NCI-H774 (cell line): ENCODE measurements at places on chromosomes 2 and 18.

- DNase-seq: no peak
These were observed 197.8 kb upstream of the MYT1L start for GRCh38 chr2:2528846-2529245.

DNA sequence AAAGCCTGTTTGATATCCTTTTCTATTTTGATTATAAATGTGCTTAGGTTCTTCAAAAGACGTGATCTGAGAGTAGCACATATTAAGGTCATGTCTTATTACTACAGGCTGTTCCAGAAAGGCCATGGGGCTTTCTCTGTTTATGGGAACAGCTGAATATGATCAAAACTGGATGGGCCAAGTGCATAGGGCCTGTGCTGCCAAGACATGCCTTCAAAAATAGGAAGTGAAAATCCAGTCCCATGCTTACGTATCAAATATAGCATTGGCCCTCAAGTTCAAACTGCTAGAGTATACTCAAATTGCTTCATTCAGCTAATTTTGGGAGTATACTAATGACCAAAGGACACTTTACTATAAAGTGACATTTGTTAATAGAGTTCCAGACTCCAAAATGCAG, 24.1 kb downstream of the SLC25A52 start:
- no peak for DNase-seq

GRCh38 chr2:160752475-160753330, 259.1 kb upstream of the RBMS1 start:
- DNase-seq: no peak

GRCh38 chr2:82792316-82792715, 1666.8 kb downstream of the SUCLG1 start:
- no peak for DNase-seq

- DNase-seq: no peak
These were observed 154.8 kb downstream of the COL6A3 start for GRCh38 chr2:237259201-237259600.

DNA sequence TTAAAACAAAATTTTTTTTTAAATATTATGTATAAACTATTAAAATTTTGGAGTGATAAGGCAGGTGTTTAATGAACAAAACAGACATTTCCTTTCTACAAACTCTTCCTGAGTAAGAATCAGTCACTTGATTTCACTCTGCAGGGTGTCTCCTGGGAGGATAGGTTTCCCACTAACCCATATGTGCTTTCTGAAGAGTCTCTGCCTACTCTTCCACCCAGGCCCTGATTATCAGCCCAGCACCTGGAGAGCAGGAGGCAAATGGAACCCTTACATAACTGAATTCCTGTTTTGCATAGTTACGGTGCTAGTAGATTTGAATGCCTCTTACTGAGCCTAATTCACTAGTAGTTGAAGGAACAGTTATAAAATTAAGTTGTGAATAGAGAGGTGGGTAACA, 1718.6 kb downstream of the SUCLG1 start:
- DNase-seq: no peak

DNA sequence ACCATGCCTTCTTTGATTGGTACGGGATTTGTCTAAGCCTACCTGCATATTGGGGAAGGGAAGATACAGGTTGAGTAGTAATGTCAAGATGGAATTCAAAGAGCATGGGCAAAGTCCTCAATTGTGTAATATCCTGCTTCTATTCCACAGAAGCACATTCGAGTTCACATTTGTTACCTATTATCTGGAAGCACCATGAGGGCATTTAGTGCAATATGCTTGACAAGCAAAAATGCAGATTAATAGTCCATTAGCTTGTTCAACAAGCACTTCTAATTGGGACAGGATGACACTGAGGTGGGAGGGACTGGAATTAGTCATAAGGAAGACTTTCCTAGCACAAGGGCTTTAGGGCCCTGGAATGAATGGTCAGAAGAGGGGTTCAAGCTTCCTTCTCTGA, 40.5 kb downstream of the MYO5B start:
- no peak for DNase-seq

GRCh38 chr2:222298001-222298310, 842 bp downstream of the PAX3 start:
- DNase-seq: no peak

GRCh38 chr2:144480285-144480684, 39.6 kb downstream of the ZEB2 start:
- DNase-seq: no peak

GRCh38 chr2:216221811-216222210, 112.7 kb downstream of the XRCC5 start:
- no peak for DNase-seq

DNA sequence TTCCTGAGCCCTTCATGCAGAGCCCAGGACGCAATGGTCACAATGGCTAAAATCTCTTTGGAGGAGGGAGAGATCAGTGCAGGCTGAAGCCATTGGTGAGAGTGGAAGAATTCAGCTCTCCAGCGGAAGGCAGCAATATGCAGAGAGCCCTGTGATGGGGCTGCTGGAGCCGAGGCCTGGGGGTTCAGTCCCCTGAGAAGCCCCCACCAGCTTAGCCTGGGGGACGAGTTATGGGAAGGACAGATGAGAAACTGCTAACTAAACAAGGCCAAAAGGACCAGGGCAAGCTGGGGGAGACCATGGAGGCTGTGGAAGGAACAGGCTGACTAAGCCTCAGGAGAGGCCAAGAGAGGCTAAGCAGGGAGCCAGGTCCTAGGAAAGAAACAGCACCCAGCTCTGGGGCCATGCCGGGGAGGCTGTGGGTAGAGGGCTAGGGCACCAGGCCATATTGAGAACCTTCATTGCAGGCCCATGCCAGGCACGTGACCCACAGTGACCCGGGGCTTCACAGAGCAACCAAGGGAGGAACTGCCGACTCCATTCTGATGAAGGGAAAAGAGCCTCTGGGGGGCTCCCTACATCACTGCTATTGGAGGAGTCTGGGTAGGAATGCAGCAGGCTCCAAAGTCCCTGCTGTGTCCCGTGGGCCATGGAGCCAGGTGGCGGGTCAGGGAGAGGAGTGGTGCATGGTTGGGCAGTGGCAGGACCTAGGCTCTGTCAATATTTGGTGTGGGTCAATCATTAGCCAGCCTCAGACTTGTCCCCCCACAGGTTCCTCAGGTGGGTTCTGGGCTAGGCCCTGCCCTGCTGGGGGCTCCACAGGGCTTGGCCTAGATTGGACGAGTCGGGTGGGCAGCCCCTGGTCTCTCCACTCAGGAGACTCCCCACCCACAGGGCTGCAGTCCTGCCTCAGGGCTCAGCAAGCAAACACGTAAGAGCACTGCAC, 19.8 kb downstream of the PROC start:
- no peak for DNase-seq

GRCh38 chr18:27724362-27724761, 452.6 kb downstream of the CDH2 start:
- DNase-seq: no peak
